ENCODE measurements at places on chromosomes 13 and 19.

- DNase-seq: no peak
Measured at GRCh38 chr19:18263324-18264136, 10.7 kb downstream of the IQCN start.

DNA sequence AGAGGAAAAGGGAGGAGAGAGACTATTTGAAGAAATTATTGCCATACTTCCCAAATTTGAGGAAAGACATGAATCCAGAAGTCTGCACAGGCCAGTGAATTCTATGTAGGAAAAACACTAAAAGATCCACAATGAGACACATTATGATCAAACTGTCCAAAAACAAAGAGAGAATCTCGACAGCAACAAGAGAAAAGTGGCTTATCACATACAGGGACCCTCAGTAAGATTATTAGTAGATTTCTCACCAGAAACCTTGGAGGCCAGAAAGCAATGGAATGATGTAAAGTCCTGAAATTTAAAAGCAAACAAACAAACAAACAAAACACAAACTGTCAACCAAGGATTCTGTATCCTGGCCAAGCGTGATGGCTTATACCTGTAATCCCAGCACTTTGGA lies 55.7 kb upstream of the IL17D start:
- no peak for DNase-seq

- no peak for DNase-seq
Measured at GRCh38 chr13:100597253-100597652, 8.7 kb upstream of the GGACT start.

- DNase-seq: no peak
Measured at GRCh38 chr13:25065974-25066770, 29.8 kb upstream of the PABPC3 start.

DNA sequence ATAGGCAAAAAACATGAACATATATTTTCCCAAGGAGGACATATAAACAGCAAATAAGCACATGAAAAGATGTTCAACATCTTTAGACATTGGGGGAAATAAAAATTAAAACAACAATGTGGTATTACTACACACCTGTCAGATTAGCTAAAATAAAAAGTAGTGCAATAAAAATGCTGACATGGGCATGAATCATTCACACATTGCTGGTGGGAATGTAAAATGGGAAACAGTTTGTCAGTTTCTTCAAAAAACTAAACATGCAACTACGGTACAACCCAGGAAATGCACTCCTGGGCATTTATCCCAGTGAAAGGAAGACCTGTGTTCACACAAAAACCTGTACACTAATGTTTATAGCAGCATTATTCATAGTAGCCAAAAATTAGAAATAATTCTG lies 5.3 kb upstream of the SUCLA2 start:
- DNase-seq: no peak

GRCh38 chr13:53254500-53254899 lies 225.9 kb downstream of the OLFM4 start:
- DNase-seq: no peak

- DNase-seq: no peak
Measured at GRCh38 chr13:20222553-20222952, 9.6 kb downstream of the GJB6 start.

DNA sequence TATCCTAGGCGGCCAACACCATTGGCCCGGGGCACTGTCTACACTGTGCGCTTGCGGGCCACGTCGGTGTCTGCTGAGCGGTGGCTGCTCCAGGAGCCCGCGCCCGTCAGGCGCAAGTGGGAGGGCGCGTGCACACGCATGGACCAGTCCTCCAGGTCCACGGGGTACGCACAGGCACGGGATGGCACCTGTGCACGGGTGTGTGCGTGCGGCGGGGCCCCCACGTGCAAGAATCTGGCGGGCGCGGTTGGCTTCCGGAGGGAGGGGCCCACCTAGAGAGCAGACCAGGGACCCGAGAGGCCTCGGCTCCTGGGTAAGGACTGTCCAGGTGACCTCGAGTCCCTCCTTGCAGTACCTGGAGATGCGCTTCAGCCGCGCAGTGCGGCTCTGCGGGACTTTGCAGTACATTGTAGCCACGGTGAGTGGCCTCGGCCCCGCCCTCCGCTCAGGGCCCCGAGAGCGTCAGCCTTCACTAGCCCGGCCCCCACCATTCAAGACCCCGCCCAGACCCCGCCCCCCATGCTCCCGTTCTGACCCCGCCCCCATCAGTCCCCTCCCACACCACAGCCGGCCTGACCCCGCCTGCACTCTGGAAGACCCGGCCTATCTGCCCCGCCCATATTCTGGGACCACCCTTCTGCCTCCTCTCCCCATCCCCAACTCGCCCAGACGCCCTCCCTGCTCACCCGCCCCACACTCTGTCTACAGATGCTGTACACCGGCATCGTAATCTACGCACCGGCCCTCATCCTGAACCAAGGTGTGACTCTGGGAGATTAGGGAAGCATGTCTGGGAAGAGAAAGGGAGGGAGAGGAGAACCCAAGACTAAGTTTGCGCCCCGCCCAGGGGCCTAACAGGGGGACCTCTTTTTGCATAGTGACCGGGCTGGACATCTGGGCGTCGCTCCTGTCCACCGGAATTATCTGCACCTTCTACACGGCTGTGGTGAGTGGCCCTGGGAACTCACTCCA lies 2.3 kb downstream of the SLC5A5 start:
- peak; percentile 60 for DNase-seq

GRCh38 chr13:51822106-51822815 lies 18.3 kb upstream of the DHRS12 start:
- DNase-seq: no peak

DNA sequence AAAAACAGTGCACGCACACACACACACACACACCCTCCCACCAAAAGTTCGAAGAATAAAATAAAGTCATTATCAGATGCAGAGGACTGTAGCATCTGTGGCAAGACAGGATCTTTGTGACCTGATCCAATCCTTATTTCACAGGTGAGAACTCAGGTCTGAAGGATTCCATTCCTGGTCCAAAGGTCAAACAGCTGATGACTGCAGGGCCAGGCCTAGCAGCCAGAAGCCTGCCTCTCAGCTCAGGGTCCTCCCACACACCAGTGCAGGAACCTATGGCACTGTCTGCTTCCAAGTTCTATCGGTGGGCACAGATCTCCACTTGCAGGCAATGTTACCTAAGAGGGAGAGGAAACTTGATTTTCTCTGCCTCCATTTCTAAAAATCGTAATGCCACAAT lies 57.5 kb downstream of the SERP2 start:
- DNase-seq: no peak

GRCh38 chr13:76329866-76330580 lies 556.2 kb downstream of the KCTD12 start:
- DNase-seq: no peak

DNA sequence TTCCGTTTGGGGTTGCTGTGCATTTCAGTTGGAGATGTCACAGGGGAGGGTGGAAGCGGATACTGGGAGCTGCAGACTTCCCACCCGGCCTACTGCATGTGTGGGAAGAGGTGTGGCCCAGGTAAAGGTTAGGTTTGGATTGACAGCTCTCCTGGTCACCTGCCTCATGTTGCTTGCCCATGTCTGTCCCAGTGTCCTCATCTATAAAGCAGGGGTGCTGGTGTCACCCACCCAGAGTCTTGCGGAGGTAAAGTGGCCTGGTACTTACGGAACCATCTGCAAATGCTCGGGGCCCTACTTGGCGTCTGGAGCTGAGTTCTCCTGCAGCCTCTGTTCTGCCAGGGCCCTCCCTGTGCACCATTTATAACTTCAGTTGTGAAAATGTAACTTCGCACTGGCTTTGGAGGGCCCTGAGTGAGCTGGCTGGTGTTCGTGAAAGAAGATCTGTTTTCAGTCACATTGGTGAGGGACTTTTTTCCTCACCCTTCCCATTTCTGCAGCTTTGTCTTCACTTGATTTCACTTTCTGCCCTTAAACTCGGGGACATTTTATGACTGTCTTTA lies 65.1 kb upstream of the TEX29 start:
- DNase-seq: no peak

- DNase-seq: no peak
Measured at GRCh38 chr19:31347354-31347753, 1.9 kb downstream of the TSHZ3 start.

GRCh38 chr13:97875218-97875617 lies 78.3 kb upstream of the IPO5 start:
- DNase-seq: no peak

GRCh38 chr19:6239871-6240676 lies 39.7 kb downstream of the MLLT1 start:
- no peak for DNase-seq

GRCh38 chr13:44191504-44192171 lies 182.0 kb upstream of the SERP2 start:
- DNase-seq: peak; percentile 6

GRCh38 chr13:109151255-109151654 lies 521.8 kb downstream of the MYO16 start:
- DNase-seq: no peak

GRCh38 chr13:33717775-33718174 lies 100.2 kb upstream of the RFC3 start:
- DNase-seq: no peak

GRCh38 chr19:14433554-14434501 lies 722 bp downstream of the PKN1 start:
- DNase-seq: peak; percentile 34

DNA sequence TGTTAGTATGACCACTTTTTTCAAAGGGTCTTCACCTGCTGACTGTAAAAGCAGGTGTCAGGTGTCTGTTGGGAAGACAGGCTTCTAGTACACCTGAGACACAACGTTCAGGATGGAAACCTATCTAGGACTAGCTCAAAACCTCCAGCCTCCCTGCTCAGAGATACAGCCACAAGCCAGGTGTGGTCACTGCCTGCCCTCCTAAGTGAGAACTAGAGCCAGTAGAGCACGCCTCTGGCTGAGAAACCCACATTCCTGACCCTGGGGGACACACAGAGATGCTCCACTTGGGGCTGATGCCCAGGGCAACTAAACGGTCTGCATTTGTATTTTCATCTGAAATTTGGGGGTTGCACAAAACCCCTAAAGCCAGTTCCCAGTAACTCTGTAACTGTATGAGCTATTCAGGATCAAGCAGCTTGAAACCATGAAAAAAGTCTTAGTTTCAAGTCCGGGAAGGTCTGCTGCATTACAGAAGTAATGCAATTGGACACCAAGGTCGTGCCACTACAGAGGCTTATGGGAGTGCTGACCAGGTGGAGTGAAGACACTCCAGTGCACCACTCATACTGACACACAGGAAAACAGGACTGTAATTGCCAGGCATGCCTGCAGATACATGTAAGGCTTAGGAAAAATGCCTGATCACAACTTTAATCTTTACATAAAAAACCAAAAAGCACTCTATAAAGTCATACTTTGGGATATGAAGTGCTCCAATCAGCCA lies 27.8 kb downstream of the ANKRD10 start:
- no peak for DNase-seq

- DNase-seq: no peak
Measured at GRCh38 chr13:73075546-73075945, 16.7 kb downstream of the KLF5 start.

GRCh38 chr13:33139184-33139583 lies 123.0 kb downstream of the KL start:
- DNase-seq: no peak

- peak; percentile 51 for DNase-seq
Measured at GRCh38 chr13:48492470-48493065, 40.3 kb downstream of the RCBTB2 start.

- DNase-seq: no peak
Measured at GRCh38 chr13:41970918-41971317, 10.0 kb upstream of the VWA8 start.

DNA sequence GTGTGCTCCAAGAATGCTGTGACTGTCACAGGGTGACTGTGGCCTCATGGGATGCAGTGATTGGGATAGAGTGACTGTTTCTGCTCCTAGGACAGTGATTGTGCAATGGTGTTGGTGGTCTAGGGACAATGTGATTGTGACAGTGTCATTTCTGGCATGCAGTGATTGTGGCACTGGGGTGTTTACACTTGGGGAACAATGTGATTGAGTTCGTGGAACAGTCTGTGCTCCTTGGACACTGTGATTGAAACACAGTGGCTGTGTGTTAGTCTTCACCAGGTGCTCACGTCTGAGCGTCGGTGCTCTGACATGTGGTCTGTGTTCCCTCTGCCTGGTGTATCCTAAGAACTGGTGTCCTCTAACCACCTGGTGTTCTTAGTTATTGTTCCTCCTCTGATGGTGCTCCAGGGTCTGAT lies 1.7 kb downstream of the PDE4A start:
- DNase-seq: no peak

DNA sequence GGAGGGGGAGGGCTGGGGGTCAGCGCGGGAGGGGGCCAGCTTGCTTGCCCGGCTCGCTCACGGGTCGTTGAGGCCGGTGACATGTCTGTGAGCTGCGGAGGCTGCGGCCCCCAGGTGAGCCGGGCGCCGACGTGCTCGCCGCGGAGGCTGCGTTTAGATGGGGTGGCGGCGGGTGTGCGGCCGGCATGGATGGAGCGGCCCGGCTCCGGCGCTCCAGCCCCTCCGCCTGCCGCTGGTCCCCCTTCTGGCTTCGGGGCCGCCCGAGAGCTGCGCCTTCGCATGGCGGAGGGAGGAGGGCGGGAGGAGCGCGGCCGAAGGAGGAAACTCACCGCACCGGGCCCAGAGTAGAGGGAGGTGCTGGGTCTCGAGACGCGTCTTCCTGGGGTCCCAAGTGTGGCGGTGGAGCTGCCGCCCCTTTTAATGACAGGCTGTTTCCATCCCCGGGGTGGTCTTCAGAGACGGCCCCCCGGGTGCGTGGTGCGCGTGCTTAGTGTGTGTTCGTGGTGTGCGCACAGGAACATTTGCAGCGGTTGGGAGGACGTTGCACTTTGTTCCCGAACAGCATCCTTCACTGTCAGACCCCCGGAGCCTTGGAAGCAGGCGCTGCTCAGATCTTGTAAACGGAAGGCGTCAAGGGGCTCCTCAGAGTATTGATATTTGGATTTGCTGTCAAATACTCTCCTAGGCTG lies at the start of gene AKAP11:
Gene AKAP11, plus strand, starts transcription at position 38 of the 689 bp plus-strand sequence. CDS start 14,197 bp downstream, outside the sequence.
- DNase-seq: no peak

DNA sequence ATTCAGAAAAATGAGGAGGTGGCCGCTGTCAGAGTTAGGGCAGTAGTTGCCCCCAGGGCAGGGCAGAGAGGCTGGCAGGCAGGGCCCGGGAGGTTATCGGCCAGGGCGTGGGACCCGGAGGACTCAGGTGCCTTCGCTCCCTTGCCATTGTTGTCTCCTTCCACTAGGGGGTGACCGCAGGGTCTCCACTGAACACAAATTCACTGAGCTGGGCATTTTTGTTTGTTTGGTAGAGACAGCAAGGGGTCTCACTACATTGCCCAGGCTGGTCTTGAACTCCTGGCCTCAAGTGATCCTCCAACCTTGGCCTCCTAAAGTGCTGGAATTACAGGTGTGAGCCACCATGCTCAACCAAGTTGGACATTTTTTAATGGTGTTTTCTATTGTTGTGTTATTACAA lies 25.1 kb downstream of the CARS2 start:
- no peak for DNase-seq

GRCh38 chr19:41372501-41372900 lies 3.8 kb upstream of the TMEM91 start:
- no peak for DNase-seq

GRCh38 chr13:20182231-20182846 lies 10.4 kb downstream of the GJB2 start:
- DNase-seq: no peak

DNA sequence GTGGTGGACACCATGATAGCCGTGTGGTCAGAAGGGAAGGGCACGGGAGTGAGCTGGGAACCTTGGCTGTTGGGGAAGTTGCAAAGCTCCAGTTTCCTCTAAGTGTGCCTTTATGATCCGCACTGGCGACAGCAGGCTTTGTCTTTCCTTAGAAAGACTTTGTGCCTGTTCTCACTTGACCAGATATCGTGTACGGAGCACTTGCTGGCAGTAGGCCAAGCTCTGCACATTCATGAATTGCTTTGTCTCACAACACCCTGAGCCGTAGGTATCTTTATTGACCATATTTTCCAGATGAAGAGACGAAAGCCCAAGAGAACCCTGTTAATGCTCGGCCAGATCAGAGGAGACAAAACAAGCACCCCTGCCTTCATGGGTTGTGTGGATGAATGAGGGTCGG lies 15.1 kb downstream of the CUL4A start:
- no peak for DNase-seq
